ENCODE measurements at places on chromosomes 2 and 18.

DNA sequence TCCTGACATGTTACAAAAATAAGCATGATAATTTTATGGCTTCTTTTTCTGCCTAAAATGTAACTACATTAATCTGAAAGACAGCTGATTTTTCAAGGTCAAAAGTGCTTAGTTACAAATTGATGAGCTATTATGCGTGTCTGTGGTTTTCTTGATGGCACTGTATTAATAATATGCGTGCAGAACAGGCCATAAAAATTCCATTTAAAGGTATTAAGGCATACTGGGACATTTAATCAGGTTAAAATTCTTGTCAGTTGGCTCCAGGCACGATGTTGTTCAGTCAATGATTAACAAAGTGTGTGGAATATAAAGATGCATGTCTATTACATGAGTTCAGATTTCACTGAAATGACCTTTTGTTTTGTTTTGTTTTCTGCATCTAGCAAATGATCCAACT lies 420.1 kb upstream of the ZNF804A start:
- DNase-seq = no peak

DNA sequence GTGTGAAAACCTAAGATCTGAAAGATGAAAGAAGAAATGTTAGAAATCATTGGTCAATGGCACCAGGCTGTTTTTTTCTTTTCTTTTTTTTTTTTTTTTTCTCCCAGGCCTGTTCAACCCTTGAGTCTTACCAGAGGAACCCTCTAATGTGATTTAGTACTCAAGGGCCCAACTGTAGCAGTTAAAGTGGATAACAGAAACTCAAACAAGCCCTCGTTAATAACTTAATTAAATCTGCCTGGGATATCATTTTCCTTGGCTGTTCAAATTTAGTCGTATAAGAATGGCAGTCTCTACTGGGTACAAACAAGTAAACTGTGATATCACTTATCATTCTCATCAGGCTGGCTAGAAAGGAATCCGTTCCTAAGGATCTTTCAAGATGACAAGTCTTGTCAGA lies 16.5 kb downstream of the ARL4C start:
- no peak for DNase-seq

GRCh38 chr18:35610089-35610488 lies 28.5 kb downstream of the GALNT1 start:
- DNase-seq = no peak

- DNase-seq = no peak
Observed at GRCh38 chr2:193523662-193524061, 1328.9 kb upstream of the TMEFF2 start.

DNA sequence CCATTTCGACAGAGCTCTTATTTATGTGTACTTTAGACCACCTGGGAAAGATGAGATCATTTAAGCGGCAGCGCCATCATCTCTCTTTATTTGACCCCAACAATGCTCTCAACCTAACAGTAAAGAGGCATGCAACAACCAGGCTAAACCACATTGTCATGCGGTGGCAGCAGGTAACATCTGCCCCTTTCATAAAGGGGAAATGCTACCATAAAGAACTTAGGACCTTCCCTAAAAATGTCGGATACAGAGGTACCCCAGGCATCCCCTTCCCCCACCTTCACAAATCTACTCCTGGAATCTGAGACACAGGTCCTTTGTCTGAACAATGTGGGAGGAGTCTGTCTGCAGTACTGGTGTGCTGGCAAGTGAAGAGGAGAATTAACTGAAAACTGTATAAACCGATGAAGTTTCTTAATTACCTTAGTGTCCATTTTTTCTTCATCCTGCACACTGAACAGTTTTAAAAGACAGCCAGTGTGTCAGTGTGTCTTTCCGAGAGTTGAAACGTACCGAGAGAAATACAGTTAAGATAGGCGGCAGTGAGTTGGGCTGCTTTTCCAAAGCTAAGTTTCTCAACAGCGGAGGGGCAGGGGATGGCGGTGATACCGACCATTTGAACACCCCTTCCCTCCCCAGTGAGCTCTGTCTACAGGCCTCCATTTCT lies 1.9 kb downstream of the MEX3C start:
- no peak for DNase-seq

- no peak for DNase-seq
Observed at GRCh38 chr18:48815581-48816324, 135.0 kb downstream of the SMAD7 start.

GRCh38 chr2:136239079-136239685 lies 121.2 kb upstream of the CXCR4 start:
- peak; percentile 18 for DNase-seq

DNA sequence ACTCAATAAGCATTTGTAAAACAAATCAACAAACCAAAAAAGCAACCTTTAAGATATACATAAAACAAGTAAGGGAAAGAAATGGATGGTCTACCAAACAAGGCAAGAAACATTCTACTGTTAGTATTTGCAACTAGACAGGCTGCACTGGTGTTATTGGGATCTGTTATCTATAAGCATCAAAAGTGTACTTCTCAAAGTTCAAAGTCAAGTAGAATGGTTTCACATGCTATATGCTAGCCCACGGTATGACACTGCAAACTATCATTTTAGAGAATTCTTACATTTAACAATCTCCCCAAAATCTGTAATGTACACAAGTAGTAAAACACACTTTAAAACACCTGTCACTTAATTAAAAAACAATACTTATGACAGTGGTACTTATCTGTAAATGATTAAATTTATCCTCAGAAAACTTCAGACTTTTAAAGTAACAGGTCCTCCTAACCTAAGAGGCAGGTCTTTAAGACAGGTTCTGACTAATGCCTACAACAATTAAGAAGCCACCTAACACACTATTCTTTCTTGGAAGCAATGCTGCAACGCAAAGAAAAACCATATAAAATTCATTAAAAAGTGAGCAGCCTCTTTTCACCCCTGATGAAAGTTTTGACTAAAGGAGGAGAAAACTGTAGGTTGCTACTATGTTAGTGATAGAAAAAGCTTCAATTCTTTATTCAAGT lies 34.8 kb downstream of the SMAD2 start:
- no peak for DNase-seq

DNA sequence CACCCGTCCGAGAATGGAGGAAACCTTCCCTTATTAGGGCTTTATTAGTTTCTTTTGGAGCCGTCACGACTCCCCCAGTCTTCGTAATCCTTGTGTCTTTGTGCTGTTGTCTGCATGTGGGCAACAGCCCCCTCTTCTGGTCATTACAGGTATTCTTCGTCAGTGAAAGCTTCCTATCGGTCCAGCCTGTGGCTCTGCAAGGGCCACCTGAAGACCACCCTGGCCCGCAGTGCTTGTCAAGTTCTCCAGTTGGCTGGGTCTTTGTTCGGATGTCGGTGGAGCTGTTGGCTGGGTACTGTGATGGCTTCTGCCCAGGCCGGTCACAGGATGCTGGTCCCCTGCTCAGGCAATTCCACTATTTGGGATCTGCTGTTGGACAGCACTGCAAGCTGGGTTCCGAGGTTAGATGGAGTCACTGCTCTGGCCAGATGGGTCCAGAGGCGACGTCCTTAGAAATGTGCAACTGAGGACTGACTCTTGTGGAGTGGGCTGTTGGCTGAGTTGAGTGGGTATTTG lies 19.2 kb downstream of the E2F6 start:
- peak; percentile 54 for DNase-seq

- DNase-seq = no peak
Observed at GRCh38 chr2:105256431-105257047, 15.0 kb downstream of the GPR45 start.

GRCh38 chr2:23093513-23093912 lies 291.5 kb upstream of the KLHL29 start:
- no peak for DNase-seq

GRCh38 chr2:41024816-41025215 lies 572.9 kb upstream of the SLC8A1 start:
- no peak for DNase-seq

All from inflammatory macrophage (primary cell).